ENCODE measurements at places on chromosomes 16 and 17.

- peak; percentile 14 for DNase-seq
These were observed 474 bp downstream of the CLN3 start for GRCh38 chr16:28491230-28491969.

DNA sequence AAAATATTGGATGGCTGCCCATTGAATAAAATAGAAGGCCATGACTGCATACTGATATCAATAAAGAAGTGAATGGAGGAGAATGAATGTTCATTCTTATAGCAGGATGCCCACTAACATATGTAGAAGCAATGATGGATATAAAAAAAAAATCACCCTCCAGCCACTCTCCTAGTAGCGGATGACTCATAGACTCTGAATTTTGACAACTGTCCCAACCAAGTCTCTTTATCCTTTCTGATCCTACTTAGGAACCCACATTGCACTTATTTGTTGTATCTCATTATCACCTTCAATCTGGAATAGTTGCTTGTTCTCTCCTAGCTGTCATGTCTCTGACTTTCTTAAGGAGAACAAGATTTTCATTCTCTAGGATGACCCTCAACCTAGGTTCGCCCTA is 429.9 kb downstream of the HS3ST3B1 start:
- DNase-seq: no peak

- no peak for DNase-seq
These were observed 4.7 kb downstream of the VASN start for GRCh38 chr16:4376126-4376892.

- no peak for DNase-seq
These were observed 30.7 kb upstream of the BAHCC1 start for GRCh38 chr17:81364278-81365147.

- DNase-seq: peak; percentile 76
These were observed 68.7 kb downstream of the RAI1 start for GRCh38 chr17:17749921-17750320.

DNA sequence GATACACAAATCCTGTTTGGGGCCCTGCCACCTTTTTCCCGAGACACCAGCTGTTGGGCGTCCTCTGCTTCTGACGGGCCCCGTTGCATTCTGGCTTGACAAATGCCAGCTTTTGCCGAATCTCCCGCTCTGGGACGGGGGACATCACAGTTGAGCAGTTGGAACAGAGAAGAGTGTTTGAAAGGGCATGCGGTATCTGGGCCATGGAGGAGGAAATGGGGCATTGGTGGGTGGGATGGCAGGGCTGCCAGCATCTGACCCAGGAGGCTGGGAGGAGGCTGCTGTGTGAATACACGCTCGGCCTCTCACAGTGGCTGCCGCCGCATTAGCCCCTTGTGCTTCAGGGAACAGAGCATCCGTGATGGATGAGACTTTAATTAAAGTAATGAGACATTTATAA is 184.3 kb upstream of the TNRC6C start:
- no peak for DNase-seq

GRCh38 chr17:330993-331701 is 21.5 kb downstream of the RPH3AL start:
- DNase-seq: no peak

DNA sequence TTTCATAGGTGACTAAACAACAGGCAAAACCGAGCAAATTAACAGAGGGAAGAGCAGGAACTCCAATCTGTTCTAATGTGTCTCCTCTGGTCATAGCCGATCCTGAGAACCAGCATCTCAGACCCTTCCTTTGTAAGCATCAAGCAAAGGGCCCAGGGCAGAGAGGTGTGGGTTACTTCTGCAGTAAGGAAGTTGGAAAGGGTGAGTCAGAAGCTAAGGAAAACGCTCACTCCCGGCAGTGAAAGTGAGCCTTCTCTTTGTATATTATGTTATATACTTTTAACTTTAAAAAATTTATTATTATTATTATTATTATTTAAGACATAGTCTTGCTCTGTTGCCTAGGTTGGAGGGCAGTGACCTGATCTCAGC is 77.7 kb downstream of the MRM3 start:
- DNase-seq: no peak

- DNase-seq: no peak
These were observed 141.1 kb downstream of the MRM1 start for GRCh38 chr17:36742267-36743000.

DNA sequence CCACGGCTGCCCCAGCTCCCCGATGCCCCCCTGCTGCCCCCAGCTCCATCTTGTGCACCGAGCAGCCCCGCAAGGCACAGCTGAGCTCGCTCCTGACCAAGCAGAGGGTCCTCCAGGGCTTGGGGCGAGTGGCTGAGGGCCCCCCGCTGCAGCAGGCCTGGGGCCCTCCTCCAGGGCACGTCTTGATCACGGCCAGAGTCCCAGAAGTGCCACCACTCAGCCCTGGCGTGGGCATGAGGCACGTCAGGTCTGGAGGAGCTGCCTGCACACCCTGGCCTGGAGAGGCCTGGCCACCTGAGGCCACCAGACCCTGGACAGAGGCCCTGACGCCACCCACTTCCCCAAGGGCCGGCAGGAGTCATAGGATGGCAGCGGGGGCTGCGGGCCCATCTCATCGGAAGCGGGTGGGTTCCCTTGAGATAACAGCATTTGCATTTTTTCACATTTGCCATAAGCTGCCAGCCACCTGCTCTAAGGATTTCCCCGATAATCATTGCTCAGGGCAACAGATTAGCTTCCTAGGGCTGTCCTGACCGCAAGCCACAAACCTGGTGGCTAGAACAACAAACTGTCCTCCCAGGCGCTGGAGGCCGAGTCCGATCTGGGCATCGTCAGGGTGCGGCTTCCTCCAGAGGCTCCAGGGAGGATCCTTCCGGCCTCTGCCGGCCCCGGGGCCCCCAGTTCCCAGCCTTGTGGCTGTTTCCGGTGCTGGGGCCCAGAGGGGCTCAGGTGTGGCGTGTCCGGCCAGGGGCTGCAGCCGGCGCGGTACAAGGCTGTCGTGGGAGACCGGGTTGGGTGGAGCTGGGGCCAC is 23.9 kb upstream of the C1QTNF8 start:
- no peak for DNase-seq

- peak; percentile 37 for DNase-seq
These were observed 1.1 kb downstream of the ZNF423 start for GRCh38 chr16:49854796-49855203.

GRCh38 chr17:2794111-2794803 is 2.0 kb upstream of the RAP1GAP2 start:
- DNase-seq: no peak

- no peak for DNase-seq
These were observed 48.4 kb downstream of the RNF157 start for GRCh38 chr17:76191896-76192295.

DNA sequence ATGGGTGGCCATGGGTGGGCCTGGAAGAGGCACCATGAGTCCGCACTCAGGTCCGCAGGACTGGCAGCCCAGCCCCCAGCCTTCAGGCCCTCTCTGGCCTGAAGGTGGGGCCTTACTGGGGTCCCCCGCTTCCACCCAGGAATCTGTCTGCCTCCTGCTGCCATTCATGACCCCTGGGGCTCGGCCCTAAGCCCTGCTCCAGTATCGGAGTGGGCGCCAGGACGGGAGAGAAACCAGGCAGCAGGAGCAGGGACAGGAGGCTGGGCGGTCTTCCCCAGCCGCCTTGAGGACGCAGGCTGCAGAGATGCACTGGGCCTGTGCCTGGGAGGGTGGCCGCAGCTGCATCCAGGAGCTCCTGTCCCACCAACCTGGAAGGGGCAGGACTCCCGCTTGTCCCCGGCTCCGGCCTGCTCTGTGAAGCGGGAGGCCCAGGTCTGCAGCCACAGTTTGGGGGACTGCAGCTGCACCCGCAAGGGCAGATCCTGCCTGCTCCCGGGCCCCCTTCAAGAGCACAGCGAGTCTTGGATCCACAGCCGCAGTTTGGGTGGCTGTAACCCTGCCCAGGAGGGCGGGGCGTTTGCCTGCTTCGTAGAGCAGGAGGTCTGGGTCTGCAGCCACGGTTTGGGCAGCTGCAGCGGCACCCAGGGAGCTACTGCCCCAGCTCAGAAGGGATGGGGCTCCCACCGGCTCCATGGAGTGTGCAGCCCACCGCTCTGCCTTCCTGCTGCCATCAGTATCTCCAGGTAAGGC is 81.8 kb upstream of the DNAJA2 start:
- no peak for DNase-seq

- DNase-seq: no peak
These were observed 145.6 kb downstream of the CCDC182 start for GRCh38 chr17:57599271-57600045.

- no peak for DNase-seq
These were observed 31.6 kb downstream of the ADGRG5 start for GRCh38 chr16:57574086-57574485.

GRCh38 chr17:56624309-56624708 is 30.8 kb downstream of the NOG start:
- no peak for DNase-seq

DNA sequence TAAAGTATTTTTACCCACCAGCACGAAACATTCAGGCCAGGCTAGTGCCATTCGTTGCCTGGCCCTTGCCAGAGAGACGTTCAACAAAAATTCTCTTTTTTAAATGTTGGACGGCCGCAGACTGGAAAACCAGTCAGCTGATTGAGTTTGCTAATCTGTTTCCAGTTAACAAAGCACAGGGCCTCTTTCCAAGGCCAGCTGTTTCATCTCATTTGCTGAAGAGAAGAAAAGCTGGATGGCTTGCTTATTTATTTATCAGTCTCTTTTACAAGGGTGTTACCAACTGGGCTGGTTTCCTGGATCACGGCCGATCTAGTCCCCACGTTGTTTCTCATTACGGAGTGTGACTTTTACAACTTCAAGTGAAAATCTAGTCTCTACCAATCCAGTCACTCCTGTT is 418.7 kb upstream of the DYNLRB2 start:
- DNase-seq: no peak

DNA sequence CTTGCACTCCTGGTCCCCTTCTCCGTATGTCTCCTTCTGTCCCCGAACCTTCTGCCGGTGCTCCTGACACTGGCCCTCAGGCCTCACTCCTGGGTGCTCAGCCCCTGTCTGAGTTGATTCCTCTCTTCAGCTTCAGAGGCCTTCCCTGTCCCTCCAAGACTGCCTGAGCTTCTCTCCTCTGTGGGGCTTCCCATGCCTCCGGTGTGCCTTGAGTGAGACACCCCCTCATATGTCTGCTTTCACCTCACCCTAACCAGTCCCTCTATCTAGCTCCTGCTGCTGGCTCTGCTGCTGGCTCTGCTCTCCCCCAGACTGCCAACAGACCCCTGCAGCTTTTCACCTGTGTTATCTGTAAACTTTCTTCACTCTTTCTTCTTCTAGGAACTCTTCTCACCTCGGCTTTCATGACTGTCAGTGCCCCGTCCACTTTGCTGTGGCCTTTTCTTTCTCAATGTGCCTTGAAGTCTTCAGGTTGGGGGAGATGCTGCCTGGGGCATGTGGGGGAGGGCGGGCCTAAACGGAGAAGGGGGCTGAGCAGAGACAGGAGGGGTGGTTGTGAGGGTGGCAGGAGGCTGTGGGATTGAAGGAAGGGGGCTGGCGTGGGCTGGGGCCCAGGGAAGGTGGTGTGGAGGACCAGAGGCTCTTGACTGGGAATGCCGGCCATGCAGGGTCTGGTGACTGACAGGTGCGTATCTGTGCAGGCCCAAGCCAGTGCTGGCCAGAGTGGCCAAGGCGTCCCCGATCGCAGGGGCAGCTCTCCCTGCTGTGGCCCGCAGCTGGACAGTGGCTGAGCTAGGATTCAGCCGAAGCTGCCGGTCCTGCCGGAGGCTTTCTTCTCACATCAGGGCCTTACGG is 81.3 kb downstream of the METRNL start:
- DNase-seq: no peak

DNA sequence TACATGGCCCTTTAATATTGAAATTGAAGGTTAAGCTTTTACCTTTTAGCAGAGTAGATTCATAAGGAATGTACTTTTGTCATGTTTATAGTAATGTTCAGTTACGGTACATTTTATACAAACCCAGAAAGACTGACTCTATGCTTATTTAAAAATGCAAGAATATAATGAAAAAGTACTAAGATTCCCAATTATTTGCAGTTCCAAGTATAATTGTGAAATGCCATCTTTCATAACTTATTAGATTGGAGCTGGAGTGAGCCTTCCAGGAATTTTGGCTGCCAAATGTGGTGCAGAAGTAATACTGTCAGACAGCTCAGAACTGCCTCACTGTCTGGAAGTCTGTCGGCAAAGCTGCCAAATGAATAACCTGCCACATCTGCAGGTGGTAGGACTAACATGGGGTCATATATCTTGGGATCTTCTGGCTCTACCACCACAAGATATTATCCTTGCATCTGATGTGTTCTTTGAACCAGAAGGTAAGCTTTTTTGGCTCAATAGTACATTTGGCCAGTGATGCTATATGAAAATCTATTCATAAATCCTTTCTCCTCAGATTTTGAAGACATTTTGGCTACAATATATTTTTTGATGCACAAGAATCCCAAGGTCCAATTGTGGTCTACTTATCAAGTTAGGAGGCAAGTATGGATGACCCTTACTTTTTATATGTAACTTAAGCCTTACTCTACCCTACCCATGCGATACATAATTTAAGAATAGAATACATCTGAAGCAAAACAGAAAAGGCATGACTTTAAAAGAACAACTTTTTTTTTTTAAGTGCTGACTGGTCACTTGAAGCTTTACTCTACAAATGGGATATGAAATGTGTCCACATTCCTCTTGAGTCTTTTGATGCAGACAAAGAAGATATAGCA is 4.2 kb downstream of the SRSF2 start:
- no peak for DNase-seq

DNA sequence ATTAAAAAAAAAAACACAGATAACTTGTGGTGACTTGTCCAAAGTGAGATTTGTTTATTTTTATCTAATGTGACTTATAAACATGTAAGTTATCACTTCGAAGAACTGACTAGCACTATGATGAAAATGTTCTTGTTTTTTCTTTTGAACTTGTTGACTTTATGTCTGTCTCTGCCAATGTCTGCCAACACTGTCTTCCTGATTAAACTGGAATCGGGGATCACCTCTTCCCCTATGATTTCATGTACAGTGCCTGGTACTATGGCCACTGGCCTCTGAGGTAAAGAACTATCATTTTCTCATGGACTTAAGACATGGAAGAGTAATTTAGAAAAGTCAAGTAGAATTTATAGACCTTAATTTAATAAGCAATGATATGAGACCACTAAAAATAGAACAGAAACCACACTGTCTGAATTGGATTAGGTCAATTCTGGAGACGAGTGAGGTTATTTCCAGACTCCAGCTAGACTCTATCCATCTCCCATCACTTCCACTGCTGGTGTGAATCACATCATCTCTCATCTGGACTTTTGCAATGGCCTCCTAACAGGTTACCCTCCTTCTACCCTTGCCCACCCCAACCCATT is 8.9 kb downstream of the C17orf78 start:
- no peak for DNase-seq
